ENCODE measurements at places on chromosomes 1 and 21.

DNA sequence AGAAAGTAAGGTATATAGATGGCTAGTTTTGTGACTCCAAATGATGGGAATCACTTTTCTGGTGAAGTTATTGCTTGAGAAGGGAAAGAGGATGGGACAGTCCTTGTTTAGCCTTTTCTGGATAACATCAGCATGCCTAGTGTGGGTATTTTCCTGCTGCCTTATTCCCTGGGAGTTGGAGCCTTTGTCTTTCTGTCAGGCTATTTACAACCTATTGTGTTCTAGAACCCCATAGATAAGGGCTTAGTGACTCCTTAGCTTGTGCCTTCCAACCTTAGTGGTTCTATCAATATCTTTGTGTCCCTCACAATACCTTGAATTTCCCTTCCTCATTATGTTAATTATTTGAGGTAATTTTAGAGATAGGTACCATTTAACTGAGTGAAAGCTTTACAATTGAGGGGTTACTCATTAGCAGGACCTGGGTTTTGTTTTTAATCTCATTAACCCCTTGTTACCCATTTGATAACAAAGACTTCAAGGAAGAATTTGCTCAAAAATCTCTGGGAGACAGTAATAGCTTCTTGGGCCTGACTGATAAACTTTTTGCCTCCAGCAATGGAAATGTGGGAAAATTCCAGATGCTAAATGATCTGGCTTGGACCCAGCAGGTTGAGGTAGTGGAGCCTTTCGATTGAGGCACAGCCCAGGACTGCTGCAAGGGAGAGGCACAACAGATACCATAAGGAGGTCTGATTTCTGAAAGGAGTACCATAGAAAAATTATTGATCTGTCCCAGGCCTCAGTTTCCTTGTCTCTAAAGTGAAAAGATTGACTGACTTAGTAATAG is 49.0 kb downstream of the CACHD1 start:
- DNase-seq, result no peak

GRCh38 chr1:183167676-183168075 is 18.4 kb upstream of the LAMC2 start:
- DNase-seq, result no peak

- no peak for DNase-seq
These were observed 157.8 kb upstream of the LRRC7 start for GRCh38 chr1:69409731-69410456.

DNA sequence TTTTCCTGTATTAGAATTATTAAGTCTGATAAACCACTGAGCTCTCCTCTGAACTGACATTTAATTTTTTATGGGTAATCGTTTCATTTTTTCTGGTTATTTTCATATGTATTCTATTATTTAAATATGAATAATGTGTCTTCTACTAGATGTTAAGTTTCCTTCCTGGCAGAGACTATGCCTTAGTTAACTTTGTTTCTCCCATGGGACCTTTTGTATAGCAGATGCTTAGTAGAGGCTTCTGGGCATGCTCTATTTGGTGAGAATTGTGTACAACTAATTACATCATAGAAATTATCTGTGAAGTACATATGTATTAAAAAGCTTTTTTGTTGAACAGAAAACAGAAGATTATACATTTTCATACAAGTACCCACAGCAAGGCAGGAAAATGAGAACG is 23.4 kb downstream of the CTBS start:
- DNase-seq, result no peak

- no peak for DNase-seq
These were observed 46.7 kb downstream of the SMYD3 start for GRCh38 chr1:246460406-246460805.

- DNase-seq, result no peak
These were observed 155.6 kb upstream of the NBPF11 start for GRCh38 chr1:148307583-148308185.

GRCh38 chr1:54237586-54237985 is 37.6 kb downstream of the MRPL37 start:
- DNase-seq, result no peak

DNA sequence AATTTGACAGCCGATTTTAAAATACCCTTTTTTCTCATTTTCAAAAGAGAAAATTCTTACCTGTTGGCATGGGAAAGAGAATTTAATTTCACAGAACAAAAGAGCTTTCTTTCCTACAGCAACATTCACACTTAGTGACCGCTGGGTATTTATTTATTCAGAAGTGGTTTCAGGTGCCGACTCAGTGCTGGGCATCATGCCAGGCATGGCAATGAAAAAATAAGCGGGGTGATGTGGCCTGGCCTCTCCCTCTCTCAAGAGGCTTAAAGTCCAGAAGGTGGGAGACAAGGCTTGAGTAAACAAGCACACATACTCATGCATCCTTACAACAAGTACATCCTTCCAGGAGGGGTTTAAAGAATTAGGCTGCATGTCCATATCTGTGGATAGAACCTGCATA is 4.1 kb upstream of the PCP4 start:
- DNase-seq, result no peak

DNA sequence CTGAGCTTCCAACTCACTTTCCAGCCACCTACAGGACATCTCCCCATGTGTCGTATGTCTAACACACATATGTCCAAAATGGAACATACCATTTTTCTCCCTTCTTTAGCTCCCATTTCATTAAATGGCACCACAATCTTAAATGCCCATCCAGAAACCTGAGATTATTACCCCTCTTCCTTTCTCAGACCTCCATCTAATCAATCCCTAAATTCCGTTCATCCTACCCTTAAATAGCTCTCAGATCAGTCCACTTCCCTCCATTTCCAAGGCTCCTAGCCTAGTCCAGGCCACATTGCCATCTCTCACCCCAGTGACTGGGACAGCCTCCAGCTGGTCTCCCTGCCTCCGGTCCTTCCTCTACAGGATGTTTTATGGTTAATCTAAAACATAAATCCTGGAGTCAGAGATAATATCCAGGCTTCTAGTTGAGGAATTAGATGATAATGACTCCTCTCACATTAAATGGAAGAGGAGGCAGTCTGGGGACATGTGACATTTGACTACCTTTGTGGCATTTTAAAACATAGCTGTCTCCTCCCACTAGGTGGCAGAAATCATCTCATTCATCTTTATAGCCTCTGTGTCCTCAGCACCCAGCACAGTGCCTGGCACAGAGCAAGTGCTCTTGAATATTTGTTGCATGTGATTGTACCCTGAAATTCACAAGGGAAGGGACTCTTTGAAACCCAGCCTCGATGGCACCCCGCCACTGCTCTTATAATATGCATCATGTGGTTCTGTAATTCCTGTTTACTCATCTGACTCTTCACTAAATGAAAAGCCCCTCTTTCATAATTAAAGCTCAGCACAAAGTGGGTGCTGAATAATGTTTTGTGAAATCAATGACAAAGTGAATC is 102.3 kb downstream of the TMEM53 start:
- DNase-seq, result peak; percentile 62

DNA sequence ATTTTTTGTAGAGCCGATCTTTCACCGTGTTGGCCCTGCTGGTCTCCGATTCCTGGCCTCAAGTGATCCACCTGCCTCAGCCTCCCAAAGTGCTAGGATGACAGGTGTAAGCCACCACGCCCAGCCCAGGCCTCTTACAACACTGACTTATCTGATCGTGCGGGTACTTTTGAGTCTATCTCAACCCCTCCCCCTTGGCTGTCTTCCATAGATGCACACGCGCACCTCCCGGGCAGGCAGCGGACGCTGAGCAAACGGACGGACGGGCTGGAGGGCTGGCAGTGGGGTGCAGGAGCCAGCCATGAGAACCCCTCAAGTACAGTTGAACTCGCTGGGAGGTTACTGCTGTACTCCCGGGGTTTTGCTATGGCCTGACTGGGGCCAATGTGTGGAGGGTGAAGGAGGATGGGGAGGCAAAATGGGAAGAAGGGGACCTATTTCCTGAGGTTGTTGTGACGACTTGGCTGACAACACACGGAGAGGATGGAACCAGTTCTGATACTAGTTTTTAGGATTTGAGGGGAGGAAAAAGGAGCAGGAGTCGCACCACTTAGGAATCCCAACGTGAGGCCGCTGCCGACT is 959 bp downstream of the CD58 start:
- no peak for DNase-seq

- peak; percentile 85 for DNase-seq
These were observed 31.1 kb downstream of the EDARADD start for GRCh38 chr1:236425031-236425663.

- DNase-seq, result no peak
These were observed 119.3 kb upstream of the BMP8A start for GRCh38 chr1:39372105-39372504.

- no peak for DNase-seq
These were observed 9.8 kb downstream of the C8A start for GRCh38 chr1:56864430-56864829.

- DNase-seq, result no peak
These were observed 51.0 kb downstream of the PLPPR4 start for GRCh38 chr1:99315305-99315704.

GRCh38 chr1:205593532-205593931 is 38.3 kb downstream of the ELK4 start:
- peak; percentile 45 for DNase-seq

GRCh38 chr1:86466109-86466844 is 2.5 kb upstream of the CLCA1 start:
- DNase-seq, result no peak

GRCh38 chr1:157798211-157798610 is 21.3 kb upstream of the FCRL2 start:
- no peak for DNase-seq

DNA sequence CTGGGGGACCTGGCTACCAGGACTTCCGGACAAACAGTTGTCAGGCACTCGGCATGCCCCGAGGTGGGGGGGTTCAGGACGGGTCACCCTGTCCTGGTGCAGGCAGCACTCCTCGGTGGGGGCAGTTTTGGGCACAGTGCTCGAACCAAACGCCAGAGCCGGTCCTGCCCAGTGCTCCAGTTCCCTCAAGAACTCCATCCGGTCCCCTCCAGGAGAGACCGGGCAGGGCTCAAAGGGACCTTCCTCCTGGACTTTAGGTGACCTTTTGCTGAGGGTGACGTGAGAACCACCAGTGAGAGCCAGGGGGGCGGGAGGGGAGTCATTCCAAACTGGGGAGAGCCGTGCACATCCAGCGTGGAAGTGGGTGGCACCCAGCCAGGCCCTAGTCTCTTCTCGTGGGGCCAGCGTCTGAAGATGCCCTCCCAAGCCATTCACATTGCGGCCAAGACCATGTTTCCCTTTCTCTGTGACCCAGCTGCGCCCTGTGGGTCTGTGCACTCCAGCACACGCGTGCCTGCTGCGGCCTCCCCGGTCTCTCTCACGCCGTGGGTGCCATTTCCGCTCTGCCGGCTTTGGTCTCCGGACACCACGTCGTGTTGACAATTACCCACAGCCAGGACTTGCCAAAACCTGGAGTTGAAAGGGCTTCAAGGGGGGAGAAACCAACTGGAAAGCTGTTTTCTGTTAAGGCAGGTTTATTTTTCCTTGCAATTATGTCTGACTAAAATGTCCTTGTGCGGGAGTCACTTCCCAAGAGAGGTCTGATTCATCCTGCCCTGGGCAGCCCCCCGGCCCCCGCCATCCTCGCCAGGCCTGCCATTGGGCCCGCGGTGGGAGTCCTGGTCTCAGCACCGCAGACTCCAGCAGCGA is 178.8 kb upstream of the ARHGEF16 start:
- no peak for DNase-seq

DNA sequence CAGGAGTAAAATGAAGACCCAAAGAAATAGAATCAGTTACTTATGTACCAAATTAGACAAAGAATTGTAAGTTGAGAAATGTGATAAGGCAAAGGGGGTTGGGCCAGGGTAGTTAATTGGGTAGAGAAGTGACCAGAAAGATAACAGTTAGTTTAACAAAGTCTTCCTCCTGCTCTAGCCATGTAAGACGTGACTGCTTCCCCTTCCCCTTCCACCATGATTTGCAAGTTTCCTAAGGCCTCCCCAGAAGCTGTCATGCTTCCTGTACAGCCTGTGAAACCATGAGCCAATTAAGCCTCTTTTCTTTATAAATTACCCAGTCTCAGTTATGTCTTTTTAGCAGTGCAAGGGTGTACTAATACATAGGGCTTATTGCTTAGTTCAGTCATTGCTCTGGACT is 142.0 kb upstream of the PDE4B start:
- DNase-seq, result no peak

- no peak for DNase-seq
These were observed 52.5 kb downstream of the RWDD3 start for GRCh38 chr1:95286479-95286878.

- DNase-seq, result no peak
These were observed 467.3 kb downstream of the SETD4 start for GRCh38 chr21:35593000-35593502.

GRCh38 chr1:212359794-212360479 is 54.7 kb downstream of the PACC1 start:
- no peak for DNase-seq

- DNase-seq, result no peak
These were observed 105.6 kb downstream of the PLPP3 start for GRCh38 chr1:56473582-56474270.

- DNase-seq, result peak; percentile 80
These were observed 18.0 kb upstream of the PTP4A2 start for GRCh38 chr1:31955917-31956736.

DNA sequence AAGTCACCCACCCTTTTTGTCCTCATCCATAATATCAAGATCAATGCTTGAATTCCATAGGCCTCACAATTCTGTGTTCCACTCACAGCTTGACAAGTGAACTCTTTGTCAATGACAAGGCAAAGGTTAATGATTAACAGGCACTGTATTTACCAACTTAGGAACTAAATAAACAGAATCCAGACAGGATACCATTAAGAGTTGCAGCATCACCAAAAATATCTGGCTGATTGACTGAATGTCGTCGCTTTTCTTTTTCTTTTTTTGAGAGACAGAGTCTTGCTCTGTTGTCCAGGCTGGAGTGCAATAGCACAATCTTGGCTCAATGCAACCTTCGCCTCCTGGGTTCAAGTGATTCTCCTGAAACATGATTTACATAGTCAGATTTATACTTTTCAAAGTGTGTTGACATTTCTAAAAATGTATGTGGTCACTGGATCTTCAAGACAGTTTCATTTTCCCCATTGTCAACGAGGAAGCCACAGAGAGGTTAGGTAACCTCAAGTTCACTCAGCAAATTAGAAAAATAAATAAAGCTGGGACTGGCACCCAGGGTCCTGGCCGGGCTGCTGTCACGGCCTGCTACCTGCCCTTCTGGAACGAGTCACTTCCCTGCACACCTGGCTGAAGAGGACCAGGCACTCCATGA is 81.0 kb downstream of the PDE9A start:
- DNase-seq, result no peak

DNA sequence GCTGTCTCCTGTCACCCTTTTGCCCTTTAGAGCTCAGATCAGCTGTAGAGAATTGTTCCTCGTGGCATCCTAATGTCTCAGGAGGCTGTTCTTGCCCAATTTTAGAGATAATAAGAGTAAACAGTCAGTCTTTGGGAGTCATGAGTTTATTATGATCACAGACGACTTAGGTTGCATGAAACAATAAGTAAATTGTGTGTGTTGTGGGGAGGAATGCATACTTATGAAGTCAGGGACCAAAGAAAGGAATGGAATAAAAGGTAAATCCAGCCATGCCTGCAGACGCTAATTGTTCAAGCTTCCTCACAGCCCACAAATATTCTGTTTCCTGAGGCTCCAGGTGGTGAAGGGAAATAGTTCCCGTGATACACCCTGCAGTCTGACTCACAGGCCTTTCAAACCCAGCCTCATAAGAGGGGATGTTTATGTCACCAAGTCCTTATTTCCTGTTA is 897 bp downstream of the EPHX4 start:
- DNase-seq, result no peak

- DNase-seq, result no peak
These were observed 84.8 kb downstream of the COP1 start for GRCh38 chr1:176122282-176122681.

- DNase-seq, result peak; percentile 85
These were observed 4.5 kb downstream of the TTC24 start for GRCh38 chr1:156583821-156584622.

GRCh38 chr1:211896958-211897357 is 66.4 kb upstream of the LPGAT1 start:
- no peak for DNase-seq
